Stimulated activated CD8-positive, alpha-beta memory T cell treated with anti-CD3 and anti-CD28 coated beads, Interleukin-7, amount 100 ng/mL, for 24 hours (primary cell): ENCODE measurements at places on chromosomes 2 and 18.

DNA sequence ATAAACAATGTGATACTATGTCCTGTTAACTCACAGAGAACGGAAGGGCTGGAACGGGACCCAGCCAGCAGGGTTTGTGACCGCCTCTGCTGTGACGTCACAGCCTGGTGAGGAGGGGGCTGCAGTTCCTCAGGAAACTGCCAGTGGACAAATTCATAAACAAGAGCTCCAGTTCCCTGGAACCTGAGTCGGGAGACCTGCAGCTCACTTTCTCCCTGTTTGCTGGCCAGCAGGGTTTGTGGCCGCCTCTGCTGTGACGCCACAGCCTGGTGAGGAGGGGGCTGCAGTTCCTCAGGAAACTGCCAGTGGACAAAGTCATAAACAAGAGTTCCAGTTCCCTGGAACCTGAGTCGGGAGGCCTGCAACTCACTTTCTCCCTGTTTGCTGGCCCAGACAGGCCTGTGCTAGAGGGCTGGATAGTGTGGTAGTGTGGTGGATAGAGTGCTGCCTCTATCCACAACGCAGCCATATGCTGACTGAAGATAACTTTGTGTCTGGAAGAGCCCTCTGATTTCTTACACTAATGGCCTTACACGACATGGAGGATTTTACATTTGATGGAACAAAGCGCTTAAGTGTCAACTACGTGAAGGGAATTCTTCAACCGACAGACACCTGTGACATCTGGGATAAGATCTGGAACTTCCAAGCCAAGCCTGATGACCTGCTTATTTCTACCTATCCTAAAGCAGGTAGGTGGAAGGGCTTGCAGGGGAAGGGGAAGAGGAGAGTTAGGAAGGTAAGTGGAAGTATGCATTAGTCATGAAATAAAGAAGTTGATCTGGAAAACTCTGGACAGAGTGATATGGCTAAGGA, at the start of gene SULT1C4:
SULT1C4 (plus strand) TSS at position 140 of the 816 bp plus-strand sequence; CDS start at position 524, 384 bp downstream.
- DNase-seq = no peak

- DNase-seq = no peak
These were observed 43.2 kb upstream of the NEB start for GRCh38 chr2:151777487-151777886.

GRCh38 chr2:52934323-52934898, 833.2 kb upstream of the CHAC2 start:
- no peak for DNase-seq

GRCh38 chr2:238160206-238161129, 1.7 kb downstream of the ERFE start:
- no peak for DNase-seq

GRCh38 chr18:31065036-31065773, 22.7 kb upstream of the DSC3 start:
- DNase-seq = no peak
